NCI-H345 (cell line): ENCODE measurements at places on chromosomes 6 and 20.

GRCh38 chr6:147936703-147937470 is 405.8 kb upstream of the SASH1 start:
- no peak for DNase-seq

- DNase-seq, result no peak
Measured at GRCh38 chr6:167442796-167443680, 118.2 kb downstream of the TTLL2 start.

GRCh38 chr20:37543828-37544227 is 16.2 kb upstream of the BLCAP start:
- no peak for DNase-seq

DNA sequence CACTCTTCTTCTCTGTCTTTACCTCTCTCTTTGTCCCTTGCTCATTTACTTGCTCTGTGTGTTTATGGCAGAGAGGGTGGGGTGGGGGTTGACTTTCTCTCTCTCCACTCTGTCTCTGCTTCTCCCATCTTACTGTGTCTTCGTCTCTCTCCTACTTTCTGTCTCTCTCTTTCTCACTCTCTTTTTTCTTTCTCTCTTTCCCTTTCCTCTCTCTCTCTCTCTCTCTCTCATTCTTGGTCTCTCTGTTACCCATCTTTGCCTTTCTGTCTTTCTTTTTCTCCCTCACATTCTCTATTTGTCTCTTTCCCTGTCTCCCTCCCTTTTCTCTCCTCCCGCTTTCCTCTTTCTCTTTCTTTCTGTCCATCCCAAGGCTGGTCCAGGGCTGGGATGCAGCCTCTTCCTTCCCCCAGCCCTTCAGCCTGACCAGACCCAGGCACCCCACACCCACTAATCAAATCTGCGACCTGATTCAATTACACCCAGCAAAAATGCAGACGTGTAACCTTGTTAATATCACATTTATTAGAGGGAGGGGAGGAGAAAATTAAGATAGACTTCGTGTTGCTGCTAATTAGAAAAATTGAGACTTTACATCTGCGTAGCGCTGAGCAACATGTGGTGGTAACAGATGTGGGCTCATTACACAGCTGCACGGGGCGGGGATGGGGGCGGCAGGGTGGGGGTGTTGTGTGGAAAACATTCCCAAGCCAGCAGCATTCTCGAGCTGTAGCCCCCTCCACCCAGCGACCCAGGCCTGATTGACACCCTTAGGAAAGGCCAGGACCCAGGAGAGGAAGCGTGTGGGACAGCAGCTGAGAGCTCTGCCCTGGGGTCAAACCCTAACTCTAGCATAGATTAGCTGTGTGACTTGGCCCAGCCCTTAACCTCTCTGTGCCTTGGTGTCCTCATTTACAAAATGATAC is 124.9 kb upstream of the MAFB start:
- DNase-seq, result no peak

- no peak for DNase-seq
Measured at GRCh38 chr6:3011592-3011991, 11.9 kb downstream of the NQO2 start.

GRCh38 chr6:45772886-45773495 is 242.7 kb downstream of the CLIC5 start:
- DNase-seq, result no peak

DNA sequence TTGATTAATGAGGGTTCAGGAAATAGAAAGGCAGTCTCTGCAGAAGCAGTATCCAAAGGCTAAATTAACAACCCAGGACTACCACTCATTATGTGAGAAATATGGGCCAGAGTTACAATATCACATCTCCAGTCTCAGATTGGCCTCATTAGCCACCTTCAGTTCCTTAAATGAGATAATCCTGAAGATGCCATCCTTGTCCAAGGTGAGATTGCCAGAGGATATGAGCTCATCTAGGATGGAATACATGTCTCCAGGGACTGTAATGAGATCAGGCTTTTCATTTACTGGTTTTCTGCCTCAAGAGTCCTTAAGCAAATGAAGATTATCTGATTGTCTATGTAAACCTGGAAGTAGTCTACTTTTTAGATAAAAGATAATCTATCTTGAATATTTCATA is 196.3 kb downstream of the FUT9 start:
- no peak for DNase-seq

- no peak for DNase-seq
Measured at GRCh38 chr6:12311106-12311505, 20.9 kb downstream of the EDN1 start.

- no peak for DNase-seq
Measured at GRCh38 chr6:71332012-71332411, 43.4 kb downstream of the OGFRL1 start.

DNA sequence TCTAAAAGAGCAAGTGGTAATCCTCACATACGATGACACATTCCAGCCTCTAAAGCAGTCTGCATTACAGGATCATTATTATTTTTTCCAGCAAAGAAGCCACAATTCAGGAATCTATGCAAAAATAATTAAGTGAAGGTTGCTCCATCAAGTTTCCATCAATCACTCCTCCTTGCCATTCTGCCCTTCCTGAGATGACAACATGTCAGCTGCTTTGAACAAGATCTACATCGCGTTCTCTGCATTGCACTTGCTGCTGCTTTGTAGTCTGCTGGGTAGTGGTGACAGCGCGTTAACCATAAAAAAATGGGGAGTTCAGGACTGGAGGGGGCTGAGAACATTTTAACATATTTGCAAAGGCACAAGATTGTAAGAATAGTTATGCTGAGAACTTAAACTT is 147.7 kb downstream of the GMPR start:
- no peak for DNase-seq

DNA sequence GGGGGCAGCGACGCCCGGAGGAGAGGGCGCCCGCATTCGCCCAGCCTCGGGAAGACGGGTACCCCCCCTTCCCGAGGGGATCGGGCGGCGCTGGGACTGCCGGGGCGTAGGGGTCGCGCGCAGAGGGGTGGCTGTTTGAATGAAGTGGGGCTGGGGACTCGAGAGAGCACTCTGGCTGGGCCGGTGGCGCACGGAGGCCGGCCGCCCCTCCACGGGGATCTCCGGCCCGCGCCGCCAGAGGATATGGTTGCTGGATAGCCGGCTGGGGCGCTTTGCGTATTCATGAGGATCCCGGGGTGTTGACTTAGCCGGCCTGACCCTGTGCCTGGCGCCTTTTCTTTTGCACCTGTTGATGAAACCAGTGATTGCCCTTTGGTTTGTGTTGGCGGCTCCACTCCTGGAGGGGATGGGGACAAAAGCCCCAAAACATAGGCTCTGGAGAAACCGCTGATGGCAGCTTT is 469 bp downstream of the SYNJ2 start:
- DNase-seq, result peak; percentile 24

DNA sequence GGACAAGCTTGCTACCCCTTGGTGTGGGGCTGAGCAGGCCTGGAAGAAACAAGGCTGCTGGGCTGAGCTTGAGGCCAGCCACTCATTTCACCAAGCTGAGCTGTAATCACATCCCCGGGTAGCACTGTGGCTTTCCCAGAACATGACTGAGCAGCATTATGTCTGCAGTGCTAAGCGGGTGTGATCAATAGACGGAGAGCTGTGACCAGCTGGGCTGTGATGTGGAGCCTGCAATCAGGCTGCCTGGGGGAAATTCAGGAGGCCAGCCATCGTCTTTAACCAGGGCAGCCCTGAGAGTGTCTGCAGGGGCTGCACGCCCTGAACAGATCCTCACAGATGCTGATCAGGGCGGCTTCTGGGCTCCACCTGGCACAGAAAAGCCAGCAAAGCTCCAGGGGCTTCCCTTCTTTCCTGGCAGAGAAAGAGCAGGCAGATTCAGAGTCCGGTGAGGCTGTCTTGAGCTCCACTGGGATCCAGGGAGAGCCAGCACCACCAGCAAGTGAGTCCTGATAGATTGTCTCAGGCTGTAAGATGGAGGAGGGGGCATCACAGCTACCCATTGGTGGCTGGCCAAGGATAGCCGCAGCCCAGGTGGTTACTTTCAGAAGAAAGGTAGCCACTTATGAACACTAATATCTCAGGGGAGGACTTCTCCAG is 165.9 kb downstream of the NRN1 start:
- DNase-seq, result no peak

DNA sequence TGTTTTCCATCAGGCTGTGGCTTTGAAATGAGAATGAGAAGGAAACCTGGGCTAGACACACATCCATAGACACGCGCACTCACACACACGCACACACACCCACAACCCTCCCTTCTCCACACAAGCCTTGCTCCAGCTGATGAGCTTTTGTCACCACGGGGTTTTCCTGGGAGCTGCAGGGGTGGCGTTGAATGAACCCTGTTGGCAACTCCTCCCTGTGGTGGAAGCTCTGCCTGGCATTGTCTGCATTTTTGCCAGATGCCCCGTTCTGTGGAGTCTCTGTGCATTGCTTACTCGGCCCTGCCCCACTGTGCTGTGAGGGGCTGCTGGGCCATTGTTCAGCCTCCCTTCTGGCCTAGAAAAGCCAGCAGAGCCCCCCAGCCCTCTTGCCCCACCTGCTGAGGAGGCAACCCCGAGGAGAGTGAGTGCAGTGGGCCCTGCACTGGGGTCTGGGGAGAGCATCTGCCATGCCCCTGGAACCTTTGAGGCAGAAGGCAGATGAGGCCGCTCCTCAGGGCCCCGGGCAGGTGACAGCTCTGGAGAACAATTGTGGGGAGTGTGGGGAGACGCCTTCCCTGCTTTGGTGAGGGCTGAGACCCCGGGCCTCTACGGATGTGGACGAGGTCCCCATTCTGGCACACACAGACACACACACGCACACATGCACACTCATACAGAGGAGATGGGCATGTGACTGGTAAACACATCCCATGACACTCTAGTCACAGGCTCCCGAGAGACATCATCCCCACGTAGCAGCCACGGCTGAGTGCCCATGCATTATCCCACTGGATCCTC is 9.9 kb downstream of the ADIG start:
- no peak for DNase-seq

DNA sequence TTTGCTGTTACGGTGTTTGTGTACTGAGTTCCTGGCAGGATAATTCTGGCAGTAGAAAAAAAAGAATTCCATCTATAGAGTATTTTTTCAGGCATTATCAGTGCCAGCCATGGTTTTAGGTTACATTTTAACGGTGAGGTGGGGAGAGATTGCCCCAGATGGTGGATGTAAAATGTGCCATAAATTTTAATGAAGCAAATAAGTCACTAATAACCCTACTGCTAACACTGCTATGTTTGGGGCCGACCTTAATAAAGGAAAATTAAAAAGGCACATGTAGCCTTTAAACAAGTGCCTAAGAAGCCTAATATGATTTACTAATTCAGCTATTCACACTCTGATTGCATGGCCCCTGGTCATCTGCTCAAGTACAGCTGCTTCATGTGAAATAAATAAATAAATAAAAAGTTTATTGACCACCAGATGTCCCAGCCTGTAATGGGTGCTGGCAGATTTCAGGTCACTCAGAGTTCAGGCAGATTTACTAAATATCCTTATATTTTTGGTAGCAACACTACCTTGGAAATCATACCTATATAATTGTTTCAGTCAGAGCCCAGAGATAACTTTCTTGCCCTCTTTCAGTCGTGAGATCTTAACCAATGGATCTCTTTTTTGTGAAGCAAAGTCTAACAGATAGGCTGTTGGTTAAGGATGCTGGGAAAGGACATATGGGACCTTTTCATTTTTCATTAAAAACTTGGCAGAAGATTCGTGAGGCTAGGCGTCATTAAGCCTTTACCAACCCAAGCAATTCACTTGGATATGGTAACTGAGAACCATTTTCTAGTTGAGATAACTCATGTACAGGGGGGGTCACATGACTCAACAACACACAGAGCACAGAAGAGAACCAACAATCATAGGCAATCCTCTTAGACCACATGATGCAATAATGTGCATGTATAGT is 495.0 kb upstream of the NRSN1 start:
- no peak for DNase-seq

DNA sequence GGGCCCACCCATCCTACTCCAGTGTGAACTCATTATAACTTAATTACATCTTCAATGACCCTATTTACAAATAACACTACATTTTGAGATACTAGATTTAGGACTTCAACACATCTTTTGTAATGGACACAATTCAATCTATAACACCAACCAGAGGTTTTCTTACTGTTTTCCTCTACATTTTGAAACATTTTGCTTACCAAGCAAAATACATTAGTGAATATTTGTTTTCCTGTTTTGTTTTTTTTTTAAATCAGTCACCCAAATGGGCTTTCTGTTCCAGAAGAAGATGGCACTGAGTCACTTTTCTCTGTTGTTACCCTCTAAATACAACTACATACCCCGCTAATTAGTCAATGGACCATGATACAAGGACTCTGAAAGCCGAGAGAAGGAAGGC is 104.7 kb upstream of the PRND start:
- DNase-seq, result no peak

GRCh38 chr6:121879149-121879548 is 443.7 kb downstream of the GJA1 start:
- DNase-seq, result no peak

GRCh38 chr6:67666177-67666964 is 968.7 kb upstream of the ADGRB3 start:
- DNase-seq, result no peak

- DNase-seq, result no peak
Measured at GRCh38 chr20:3796477-3797225, 541 bp downstream of the CDC25B start.

DNA sequence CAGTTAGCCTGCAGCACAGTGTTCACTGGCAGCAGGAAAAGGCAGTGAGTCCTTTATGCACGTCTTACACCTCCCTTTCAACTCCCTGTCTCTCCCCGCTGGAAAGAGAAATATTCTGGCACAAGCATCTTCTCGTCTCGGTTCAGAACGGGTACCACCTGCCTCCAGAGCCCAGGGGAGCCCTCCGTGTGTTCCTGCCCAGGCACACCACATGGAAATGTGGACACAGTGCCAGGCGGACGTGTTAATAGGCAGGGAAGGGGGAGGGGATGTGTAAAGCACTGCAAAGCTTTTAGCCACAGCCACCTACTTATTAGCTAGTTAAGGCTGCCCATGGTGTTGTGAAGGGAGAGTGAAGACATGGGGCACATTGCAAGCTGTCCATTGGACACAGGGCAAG is 219.7 kb downstream of the FARS2 start:
- DNase-seq, result peak; percentile 38

DNA sequence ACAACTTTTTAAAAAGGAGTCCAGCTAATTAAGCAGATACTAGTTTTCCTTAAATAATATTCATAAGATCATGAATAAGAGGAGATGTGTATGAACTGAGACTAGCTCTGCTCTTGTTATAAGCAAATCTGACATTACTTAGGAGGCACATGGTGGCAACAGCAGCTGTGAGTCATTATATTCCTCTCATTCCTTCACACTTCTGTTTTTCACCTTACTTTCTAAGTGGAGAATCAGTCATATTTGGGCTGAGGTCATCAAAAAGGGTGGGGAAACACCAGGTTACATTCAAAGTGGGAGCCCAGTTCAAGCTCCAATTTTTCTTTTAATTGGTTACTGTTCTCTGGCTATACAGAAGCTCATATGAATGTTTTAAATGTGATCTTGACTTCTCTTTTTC is 6.0 kb upstream of the RIPPLY2 start:
- DNase-seq, result no peak
